ENCODE measurements at places on chromosomes 5 and 9.
A peak's percentile ranks its signal among the peaks of the same experiment; 100 is the strongest.

- no peak for DNase-seq
Measured at GRCh38 chr9:88813638-88814209, 177.5 kb upstream of the S1PR3 start.

DNA sequence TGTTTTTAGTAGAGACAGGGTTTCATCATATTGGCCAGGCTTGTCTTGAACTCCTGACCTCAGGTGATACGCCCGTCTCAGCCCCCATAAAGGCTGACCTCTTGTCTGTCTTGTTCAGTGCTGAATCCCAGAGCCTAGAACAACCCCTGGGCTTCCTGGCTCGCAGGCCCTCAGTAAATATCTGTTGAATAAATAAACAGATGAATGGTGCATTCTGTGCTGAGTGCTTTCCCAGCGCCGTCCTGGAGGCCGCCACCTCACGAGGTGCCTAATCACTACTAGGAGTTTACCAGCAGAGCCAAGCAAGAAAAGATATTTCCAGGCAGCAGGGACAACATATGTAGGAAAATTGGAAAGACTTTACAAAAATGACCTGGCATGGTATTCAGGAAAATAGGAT, 88.5 kb downstream of the SNX24 start:
- no peak for DNase-seq

DNA sequence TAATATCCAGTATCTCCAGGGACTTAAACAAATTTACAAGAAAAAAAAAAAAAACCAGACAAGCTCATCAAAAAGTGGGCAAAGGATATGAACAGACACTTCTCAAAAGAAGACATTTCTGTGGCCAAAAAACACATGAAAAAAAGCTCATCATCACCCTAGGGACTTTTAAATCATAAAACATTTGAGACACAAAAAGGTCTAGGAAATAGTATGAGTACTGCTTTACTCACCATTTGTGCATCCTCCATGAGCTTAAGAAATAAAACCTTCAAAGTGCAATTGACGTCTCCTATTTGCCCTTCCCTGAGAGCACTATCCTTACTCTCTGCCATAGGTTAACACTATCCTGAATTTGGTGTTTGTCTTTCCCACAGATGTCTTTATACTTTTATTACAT, 193.7 kb upstream of the NREP start:
- no peak for DNase-seq

DNA sequence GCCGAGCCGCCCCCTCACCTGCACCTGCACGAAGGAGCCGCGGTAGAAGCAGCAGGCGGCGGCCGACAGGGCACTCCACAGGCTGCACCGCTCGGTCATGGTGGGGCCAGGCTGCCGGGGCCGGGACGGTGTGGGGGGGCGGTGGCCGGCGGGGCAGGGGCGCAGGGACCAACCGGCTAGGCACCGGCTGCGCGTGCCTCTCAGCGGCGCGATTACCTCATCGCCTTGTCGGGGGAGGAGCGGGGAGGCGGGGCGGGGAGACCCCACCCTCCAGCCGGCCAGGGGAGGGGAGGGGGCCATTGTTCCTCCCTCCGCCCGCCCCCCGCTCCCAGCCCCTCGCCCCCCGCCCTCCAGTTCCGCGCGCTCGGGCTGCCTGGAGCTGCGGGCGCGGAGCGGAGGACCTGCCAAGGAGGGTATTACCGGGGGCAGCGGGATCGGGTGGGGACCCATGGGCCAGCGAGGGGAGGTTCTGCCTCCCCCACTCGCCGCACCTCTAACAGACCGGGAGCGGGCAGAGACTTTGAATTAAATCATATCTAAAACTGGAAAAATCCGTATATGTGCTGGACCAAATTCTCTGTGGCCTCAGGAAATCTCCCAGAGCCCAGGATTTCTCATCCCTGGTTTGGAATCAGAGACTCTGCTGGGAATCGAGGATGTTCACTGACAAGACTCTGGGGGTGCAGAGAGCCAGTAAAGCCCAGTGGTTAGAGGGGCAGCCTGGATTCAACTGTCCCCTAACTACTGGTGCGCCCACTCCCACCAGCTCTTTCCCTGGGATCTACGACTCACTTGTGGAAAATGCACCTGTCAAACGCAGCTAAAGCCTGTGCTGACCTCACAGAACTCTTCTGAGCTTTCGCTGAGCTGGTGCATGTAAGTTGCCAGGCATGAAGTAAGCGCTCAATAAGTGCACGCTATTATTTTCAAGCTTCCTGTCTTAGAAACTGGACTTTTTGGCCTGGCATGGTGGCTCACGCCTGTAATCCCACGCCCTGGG, 20.3 kb upstream of the TOR2A start:
- DNase-seq: peak; percentile 69

DNA sequence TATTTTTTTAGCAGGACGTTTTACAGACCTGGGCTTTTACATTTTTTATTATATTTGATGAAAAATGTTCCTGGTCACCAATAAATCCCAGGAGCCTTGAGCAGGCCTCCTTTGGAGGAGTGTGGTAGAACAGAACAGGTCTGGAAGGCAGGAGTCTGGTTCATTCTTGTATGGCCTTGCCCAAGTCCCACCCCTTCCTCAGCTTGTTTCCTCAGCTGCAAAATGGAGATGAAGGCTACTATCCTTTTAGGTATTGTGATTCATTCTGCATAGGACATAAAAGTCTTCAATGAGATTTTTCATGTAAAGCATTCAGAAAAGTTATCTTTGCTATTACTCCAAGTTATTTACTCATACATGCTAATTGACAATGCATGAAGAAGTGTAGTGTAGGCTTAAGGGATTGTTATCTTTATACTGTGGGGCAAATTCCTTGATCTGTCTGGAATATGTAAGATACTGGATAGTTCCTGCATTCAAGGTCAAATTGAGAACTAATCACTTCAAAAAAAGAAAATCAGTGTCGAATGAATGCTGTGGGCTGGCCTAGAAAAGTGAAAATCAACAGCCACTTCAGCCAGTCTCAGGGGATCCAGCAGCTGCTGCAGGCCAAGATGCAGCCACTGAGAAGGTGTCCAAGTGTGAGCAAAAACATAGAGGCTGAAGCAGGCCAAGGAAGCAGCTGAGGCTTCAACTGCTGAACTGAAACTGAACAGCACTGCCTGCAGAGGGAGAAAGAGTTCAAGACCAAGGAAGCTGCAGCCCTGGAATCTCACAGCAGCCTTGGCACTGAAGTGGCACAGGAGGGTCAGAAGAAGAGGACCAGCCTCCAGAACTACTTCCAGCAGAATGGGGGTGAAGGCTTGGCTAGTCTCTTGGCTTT, 15.5 kb upstream of the SLC36A3 start:
- DNase-seq: peak; percentile 13

DNA sequence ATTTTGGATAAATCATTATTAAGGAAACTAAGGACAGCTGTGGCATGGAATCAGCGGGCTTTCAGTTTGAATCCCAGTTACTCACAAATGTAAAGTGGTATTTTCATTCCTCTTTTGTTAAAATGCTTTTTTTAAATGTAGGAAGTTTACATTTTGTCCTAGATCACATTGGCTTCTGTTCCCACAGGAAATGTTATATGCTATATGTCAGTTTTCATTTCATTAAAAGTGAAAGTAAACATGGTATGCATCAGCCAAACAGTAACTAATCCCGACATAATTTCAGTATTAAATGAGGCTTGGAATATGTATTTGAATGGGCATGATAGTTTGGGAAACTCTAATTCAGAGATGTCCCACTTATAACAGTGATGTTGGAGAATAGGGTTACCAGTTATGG, 18.6 kb upstream of the SMIM15 start:
- no peak for DNase-seq

DNA sequence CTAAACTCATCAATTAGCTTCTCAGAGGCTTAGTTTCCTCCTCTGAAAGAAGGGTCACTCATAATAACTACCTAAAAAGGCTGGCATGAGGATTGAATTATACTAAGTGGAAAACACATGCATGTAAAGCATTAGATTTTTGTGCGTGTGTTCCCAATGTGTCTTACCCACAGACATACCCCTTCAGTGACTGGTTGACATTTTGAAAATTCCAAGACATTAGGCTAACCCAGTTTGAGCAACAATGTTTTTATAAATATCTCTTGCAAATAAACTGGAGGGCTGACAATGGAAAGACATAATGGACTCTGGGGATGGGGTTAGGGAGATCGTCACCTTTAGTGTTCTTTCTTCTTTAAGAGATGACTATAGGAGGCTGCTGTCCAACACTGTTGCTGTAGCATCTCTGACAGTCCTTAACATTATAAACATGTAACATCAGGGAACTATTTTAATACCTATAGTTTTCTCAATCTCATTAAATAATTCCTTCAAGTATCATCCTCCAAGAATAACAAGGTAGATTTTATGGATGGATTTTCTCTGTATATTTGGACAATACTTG, 24.3 kb downstream of the HMHB1 start:
- no peak for DNase-seq

GRCh38 chr5:156031181-156031580, 295.8 kb upstream of the SGCD start:
- no peak for DNase-seq

- DNase-seq: peak; percentile 28
Measured at GRCh38 chr5:153658149-153658548, 167.7 kb downstream of the GRIA1 start.

- no peak for DNase-seq
Measured at GRCh38 chr5:172886476-172886875, 52.4 kb downstream of the ERGIC1 start.

DNA sequence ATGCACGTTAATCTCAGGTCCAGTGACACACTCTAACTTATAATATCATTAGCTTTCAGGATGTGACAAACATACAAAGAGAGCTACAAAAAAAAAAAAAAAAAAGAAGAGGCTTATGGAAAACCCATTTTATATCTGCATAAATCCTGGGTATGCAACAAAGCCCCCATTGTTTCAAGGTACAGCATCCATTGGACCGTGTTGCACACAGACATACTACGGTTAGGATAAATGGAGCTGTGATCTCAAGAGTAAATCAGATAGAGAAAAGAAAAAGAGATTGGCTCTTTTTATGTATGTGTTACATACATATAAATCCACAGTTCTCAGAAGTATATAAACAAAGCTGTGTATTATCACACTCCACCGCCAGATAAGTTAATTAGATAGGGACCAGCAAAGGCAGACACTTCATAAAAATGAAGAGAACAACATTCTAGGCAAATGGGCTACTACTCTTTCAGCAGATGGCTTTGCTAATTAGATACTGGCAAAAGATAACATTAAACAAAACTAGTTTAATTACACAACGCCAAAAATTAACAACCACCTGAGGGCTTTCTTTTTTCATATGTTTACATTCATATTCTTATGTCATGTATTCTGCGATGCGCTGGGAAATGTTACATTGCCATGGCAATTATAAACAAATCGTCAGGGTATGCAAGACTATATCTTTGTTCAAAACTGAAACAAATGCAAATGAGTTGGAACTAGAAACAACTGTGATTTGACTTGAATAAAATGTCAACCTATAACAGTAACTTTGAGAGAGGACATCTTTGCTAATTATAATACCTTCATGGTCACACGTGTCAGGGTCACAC, 304.2 kb downstream of the SEMA5A start:
- no peak for DNase-seq

DNA sequence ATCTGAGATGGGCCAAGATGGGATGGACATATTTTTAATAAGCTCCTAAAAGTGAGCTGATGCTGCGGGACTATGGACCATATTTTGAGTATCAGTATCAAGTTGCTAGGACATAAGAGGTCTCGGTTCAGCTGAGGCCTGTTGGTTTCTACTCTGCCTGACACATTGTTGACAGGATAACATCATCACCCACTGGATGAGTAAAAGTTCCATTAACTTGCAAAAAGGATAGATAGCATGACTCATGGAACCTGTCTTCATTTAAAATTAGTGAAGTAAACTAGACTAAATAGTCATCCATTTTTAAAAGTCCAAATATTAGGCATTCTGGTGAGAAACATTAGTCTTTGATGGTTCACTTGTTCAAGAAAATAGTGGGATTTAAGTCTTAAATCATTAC, 33.3 kb downstream of the PARP8 start:
- no peak for DNase-seq

- no peak for DNase-seq
Measured at GRCh38 chr5:1507457-1507856, 16.3 kb downstream of the LPCAT1 start.

GRCh38 chr5:78126536-78126935, 168.0 kb downstream of the AP3B1 start:
- no peak for DNase-seq

DNA sequence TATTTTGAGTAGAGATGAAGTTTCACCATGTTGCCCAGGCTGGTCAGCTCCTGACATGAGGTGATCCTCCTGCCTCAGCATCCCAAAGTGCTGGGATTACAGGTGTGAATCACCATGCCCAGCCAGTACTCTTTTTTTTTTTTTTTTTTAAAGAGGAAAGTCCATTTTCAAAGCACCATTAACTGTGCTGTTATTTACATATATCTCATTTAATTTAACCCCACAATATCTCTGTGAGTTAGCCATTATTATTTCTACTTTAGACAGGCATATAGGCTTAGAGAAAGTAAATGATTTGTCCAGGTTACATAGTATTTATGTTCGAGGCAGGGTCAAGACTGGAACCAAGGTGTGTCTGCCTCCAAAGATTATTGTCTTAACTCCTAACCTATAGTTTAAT, 50.7 kb downstream of the ATG10 start:
- no peak for DNase-seq

GRCh38 chr5:122471031-122471751, 159.2 kb downstream of the SNCAIP start:
- DNase-seq: no peak

DNA sequence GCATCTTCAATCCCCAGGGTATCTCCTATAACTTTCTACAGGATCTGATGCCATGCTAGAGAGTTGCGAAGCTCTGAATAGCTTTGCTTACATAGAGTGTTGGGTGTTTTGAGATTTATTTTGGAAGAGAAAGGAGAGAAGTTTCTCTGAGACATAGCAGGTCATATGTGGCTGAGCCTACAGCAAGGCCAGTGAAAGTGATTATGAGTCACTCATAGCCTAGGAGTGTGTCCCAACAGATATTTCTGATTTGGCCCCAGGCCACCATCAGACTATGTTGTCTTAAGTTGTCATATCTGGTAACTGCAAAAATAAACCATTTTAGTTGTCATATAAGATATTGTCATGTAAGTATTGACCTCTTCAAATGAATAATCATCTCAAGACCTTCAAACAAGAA, 132.0 kb upstream of the RAI14 start:
- no peak for DNase-seq

- peak; percentile 21 for DNase-seq
Measured at GRCh38 chr5:132775476-132775961, 1.5 kb downstream of the SEPTIN8 start.

Measured in NCI-H82 (cell line).